Hepatocyte (in vitro differentiated cells): ENCODE measurements at places on chromosomes 11 and 22.
A peak's percentile ranks its signal among the peaks of the same experiment; 100 is the strongest.

DNA sequence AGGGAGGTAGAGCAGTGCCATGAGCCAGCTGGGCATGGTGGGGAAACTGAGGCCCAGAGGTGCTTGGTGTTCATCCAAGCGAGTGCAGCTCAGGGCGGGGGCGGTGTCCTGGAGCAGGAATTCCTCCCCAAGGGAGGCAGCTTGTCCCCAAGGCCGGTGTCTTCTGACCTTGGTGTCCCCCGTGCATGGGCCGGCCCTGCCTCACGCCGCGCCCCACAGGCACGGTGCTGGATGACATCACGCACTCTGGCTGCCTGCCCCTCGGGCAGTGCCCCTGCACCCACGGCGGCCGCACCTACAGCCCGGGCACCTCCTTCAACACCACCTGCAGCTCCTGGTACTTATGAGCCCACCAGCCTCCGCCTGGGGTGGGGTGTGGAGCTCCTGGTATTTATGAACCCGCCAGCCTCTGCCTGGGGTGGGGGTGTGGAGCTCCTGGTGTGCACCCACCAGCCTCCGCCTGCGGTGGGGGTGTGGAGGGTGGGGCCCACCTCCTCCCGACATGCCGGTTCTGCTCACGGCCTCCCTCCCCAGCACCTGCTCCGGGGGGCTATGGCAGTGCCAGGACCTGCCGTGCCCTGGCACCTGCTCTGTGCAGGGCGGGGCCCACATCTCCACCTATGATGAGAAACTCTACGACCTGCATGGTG is 6.7 kb downstream of the MUC5B start:
- DNase-seq = no peak

- no peak for DNase-seq
Observed at GRCh38 chr11:78039391-78039918, 16.4 kb upstream of the KCTD14 start.

GRCh38 chr11:70466154-70466553 is 67.8 kb downstream of the CTTN start:
- DNase-seq = no peak

- DNase-seq = no peak
Observed at GRCh38 chr11:64450168-64450560, 91.2 kb downstream of the RPS6KA4 start.

DNA sequence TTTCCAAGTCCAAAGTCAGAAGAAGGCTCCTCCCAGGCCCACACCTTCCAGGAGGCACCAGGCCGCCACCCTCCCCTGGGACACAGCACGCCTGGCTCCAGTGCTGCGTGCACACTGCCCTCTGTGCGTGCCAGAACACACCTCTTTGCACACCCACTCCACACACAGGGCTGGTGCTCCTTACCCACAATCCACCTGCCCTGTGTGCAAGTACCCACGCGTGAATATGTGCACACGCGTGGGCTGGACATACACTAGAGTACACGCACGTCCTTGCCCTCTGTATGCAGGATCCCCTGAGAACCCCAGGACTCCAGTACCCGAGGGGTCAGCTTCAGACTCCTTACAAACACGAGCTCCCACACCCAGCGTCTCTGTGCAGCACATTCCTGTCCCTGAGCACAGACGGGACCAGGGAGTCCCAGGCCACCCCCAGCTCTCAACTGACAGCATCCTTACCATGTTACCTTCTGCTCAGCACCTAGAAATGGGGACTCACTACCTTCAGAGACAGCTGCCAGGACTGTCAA is 2.8 kb downstream of the DUSP8 start:
- peak; percentile 31 for DNase-seq

DNA sequence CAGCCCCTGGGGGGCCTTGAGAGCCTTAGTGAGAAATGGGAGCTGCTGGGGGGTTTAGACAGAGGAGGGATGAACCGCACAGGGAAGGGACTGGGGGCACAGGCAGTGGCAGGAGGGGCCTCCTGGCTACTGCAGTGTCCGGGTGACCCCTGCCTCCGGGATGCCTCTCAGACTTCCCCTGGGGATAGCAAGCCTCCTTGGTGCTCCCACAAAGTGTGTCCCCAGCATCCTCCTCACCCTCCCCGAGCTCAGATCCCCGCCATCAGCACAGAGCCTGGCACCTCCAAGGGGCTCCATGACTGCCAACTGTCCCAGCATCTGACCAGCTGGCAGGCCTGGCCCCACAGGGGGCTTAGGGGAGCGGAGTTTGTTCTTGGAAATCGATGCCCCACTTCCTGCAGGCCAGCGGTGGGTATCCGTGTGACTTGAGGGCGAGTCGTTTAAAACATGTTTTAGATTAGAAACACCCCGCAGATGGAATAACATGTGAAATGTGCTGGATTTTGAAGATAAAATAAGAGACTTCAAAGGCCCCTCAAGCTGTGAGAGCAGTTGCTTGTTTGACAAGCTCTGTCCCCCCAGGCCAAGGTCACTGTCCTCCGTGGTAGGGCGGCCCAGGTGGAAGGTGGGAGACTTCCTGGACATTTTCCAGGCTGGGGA is 13.5 kb upstream of the FLRT1 start:
- DNase-seq = no peak

DNA sequence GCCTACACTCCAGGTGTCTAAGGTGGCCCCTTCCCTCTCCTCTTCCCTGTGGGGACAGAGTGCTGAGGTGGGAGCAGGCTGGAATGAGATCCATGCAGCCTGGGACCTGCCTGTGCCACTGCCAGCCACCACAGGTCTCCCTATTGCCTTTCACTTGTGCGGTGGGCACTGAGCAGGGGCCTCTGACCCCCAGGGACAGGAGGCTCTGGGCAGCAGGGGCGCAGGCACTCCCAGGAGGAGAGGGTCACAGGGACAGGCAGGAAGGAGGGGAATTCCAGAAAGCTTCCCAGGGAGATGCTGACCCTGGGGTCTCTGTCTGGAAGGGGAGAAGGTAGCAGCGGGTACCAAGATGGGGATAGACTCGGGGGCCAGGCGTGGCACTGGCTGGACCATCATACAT is 228.5 kb upstream of the B3GAT1 start:
- no peak for DNase-seq

- peak; percentile 42 for DNase-seq
Observed at GRCh38 chr11:117281159-117281558, 10.0 kb upstream of the BACE1-AS start.
